ENCODE measurements at places on chromosomes 16 and 17. TPM values are rescaled to one million over a fixed set of nuclear protein-coding genes. Genes with fewer than 3 reads are reported as not detected.

- no peak for DNase-seq
Measured at GRCh38 chr16:19885451-19886072, 914 bp upstream of the GPRC5B start.

DNA sequence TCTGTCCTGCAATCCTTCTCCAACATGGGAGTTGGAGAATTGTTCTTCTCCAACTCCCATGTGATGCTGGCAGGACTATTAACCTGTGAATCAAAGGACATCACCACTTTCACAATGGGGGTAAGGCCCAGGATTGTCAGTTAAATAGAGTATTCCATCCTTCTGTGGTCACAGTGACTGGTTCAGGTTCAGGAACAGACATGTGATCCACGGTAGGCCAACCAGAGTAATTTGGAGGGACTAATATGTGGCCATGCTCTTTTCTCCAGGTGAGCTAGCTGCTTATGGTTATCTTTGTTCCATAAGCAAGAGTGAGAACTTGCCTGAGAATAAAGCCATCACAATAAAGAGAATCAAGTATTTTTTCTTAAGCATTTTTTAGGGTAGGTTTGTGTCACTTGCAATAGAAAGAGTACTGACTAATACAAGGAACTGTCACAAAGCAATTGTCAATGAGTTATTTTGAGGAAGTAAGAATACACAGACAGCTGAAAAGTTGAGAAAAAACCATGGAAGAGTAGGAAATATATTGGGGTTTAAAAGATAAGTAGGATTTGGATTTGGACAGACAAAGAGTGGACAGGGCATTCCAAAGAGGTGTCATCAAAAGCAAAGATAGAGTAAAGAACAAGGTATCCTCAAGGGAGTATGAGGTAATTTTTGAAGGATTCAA, 63.4 kb downstream of the BRIP1 start:
- DNase-seq, result no peak

- DNase-seq, result no peak
Measured at GRCh38 chr16:46757339-46758050, 9.4 kb upstream of the MYLK3 start.

The TSPAN10 gene
- 4.0 TPM for polyA plus RNA-seq

The LRRC75A gene
- 3.9 TPM for polyA plus RNA-seq

All from left kidney (tissue), 8 donors.